ENCODE measurements at places on chromosomes 3 and 15.

- peak; percentile 29 for DNase-seq
These were observed 68.7 kb downstream of the LRTM1 start for GRCh38 chr3:54859184-54859583.

DNA sequence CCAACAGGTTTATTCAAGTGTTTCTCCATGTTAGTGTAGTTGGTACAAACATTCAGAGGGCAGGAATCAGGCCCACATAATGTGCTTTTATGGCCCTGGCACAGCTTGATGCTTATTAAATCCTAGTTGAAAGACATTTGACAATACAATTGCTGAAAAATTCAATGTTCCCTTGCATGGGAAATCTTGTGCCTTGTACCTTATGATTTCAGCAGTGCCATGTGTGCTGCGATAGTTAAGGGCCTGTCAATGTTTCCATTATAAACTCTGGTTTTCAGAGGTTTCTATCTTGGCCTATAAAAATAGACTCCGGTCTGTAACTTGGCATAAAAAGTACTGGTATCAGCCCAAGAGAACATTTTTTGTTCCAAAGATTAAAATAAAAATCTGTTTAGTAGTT is 207.2 kb downstream of the TBC1D5 start:
- DNase-seq = no peak

GRCh38 chr15:66378814-66379430 is 7.8 kb upstream of the MAP2K1 start:
- no peak for DNase-seq

- peak; percentile 94 for DNase-seq
These were observed 6.0 kb downstream of the PHLDB2 start for GRCh38 chr3:111864821-111865656.

DNA sequence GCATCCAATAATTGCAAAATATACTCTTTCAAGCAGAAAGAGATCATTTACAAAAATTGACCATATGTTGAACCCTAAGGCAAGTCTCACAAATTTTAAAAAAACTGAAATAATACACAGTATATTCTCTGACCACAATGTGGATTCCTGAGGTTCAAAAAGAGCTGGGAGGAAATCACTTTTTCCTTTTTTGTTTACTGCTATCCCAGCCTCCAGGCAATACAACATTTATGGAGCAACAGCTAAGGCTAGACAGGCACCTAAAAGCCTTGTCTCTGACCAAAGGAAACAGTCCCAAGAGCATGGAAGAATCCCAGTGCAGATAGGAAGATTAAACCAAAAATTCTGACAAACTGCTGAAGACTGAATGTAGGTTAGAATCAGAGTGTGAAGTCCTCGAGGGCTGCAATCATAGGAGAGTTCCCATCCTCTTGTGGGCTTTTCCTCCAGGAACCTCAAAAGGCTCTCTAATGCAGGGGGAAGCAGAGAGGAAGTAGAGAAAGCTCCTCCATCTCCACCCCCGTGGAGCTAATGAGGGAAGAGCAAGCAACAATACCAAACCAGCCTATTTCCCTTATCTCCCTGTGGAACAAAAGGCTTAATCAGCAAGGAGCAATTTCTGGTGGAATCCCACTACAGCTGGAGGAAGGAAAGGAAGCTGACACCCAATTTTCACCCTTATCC is 57.0 kb downstream of the TMCC1 start:
- DNase-seq = no peak

GRCh38 chr15:59282515-59283337 is 76.1 kb downstream of the LDHAL6B start:
- peak; percentile 54 for DNase-seq

Measured in RCC 7860 (cell line).